Caco-2 (cell line): ENCODE measurements at places on chromosomes 11 and 22. TPM values are rescaled to one million over a fixed set of nuclear protein-coding genes. Genes with fewer than 3 reads are reported as not detected.
A peak's percentile ranks its signal among the peaks of the same experiment; 100 is the strongest.

IRAG1 gene
- 0.35 and 0.64 TPM in 2 replicates for total RNA-seq

- no peaks in the 10 kb centered on the region; the same call in 1 of the 2 replicates for H3K27me3 ChIP-seq
- H3K4me1 ChIP-seq = 0 out of 2 replicates have a peak, but pooled peaks cover 4% of the 10 kb centered on the region
- no peak for DNase-seq
- no peak overlapping the region for H3K4me3 ChIP-seq
- H3K27ac ChIP-seq = no peak overlapping the region
Measured at GRCh38 chr11:57432149-57432561, 5.2 kb upstream of the SLC43A3 start.

POU2AF2 gene
- total RNA-seq = not detected in 2 replicates

DNA sequence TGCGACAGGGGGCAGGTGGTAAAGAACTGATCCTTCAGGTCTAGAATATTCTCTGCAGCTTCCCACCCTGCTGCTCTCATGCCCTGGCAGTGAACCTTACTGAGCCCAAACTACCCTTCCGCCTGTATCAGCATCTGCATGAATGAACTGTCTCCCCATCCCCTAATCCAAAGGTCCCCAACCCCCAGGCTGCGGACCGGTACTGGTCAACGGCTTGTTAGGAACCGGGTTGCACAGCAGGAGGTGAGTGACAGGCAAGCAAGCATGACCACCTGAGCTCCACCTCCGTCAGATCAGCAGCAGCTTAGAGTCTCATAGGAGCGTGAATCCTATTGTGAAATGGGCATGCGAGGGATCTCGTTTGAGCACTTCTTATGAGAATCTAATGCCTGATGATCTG lies 58.2 kb upstream of the LMO1 start:
- H3K27ac ChIP-seq = no peak overlapping the region
- no peak for DNase-seq
- no peak overlapping the region for H3K4me3 ChIP-seq
- no peaks in the 10 kb centered on the region; the same call in none of the 2 replicates for H3K27me3 ChIP-seq
- H3K36me3 ChIP-seq = no peaks in the 10 kb centered on the region

- peak; percentile 35 for DNase-seq
- no peak overlapping the region for H3K27ac ChIP-seq
- no peaks in the 10 kb centered on the region for H3K36me3 ChIP-seq
- H3K27me3 ChIP-seq = no peaks in the 10 kb centered on the region
- H3K4me1 ChIP-seq = no peaks in the 10 kb centered on the region
Measured at GRCh38 chr22:48757985-48758561, 1069.6 kb downstream of the BRD1 start.

DNA sequence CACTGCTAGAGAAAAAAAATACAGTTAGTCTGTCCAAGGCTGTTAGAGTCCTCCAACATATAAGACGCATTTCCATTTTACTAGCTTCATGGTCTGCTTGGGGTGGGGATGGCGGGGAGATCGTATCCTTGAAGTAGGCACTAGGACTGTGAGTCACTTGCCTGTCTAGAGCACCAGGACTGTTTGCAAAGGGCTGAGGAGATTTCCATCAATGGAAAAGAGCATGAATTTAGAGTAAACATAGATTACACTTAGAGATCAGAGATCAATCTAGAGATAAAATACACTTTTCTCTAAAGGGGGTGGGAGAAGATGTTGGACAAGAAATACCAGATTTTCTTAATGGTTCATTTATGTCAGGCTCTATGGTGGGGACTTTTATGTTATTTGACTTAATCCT lies 1.7 kb upstream of the MS4A7 start:
- DNase-seq = no peak
- no peak overlapping the region for H3K4me3 ChIP-seq
- H3K4me1 ChIP-seq = peaks cover 7% of the 10 kb centered on the region
- H3K27ac ChIP-seq = no peak overlapping the region
- H3K27me3 ChIP-seq = no peaks in the 10 kb centered on the region

GRCh38 chr22:17492247-17492646 lies 71.1 kb upstream of the SLC25A18 start:
- no peaks in the 10 kb centered on the region for H3K27me3 ChIP-seq
- H3K36me3 ChIP-seq = no peaks in the 10 kb centered on the region
- no peaks in the 10 kb centered on the region for H3K4me1 ChIP-seq
- H3K4me3 ChIP-seq = no peak overlapping the region
- H3K27ac ChIP-seq = no peak overlapping the region
- no peak for DNase-seq

- no peak overlapping the region for H3K27ac ChIP-seq
- no peak for DNase-seq
- peaks cover 19% of the 10 kb centered on the region for H3K4me1 ChIP-seq
- no peaks in the 10 kb centered on the region for H3K36me3 ChIP-seq
- H3K4me3 ChIP-seq = no peak overlapping the region
Measured at GRCh38 chr22:46366327-46366731, 30.8 kb downstream of the TRMU start.

- H3K27me3 ChIP-seq = no peaks in the 10 kb centered on the region
- no peak overlapping the region for H3K27ac ChIP-seq
- DNase-seq = peak; percentile 15
- H3K36me3 ChIP-seq = no peaks in the 10 kb centered on the region
Measured at GRCh38 chr22:44195189-44195871, 14.6 kb downstream of the PARVG start.

DNA sequence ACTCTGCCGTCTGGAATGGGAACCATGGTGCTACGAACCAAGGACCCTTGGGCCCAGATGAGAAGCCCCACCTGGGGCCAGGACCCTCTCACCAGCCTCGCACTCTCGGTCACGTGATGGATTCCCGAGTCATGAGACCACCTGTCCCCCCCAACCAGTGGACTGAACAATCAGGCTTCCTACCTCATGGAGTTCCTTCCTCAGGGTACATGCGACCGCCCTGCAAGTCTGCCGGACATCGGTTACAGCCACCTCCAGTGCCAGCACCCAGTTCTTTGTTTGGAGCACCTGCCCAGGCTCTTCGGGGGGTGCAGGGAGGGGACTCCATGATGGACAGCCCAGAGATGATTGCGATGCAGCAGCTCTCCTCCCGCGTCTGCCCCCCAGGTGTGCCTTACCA lies 20.8 kb upstream of the SLC25A18 start:
- H3K27ac ChIP-seq = no peak overlapping the region
- H3K27me3 ChIP-seq = no peaks in the 10 kb centered on the region
- DNase-seq = no peak
- peaks cover 20% of the 10 kb centered on the region for H3K4me1 ChIP-seq

FOSL1 gene
- 2.7 and 3.9 TPM in 2 replicates for total RNA-seq

DNA sequence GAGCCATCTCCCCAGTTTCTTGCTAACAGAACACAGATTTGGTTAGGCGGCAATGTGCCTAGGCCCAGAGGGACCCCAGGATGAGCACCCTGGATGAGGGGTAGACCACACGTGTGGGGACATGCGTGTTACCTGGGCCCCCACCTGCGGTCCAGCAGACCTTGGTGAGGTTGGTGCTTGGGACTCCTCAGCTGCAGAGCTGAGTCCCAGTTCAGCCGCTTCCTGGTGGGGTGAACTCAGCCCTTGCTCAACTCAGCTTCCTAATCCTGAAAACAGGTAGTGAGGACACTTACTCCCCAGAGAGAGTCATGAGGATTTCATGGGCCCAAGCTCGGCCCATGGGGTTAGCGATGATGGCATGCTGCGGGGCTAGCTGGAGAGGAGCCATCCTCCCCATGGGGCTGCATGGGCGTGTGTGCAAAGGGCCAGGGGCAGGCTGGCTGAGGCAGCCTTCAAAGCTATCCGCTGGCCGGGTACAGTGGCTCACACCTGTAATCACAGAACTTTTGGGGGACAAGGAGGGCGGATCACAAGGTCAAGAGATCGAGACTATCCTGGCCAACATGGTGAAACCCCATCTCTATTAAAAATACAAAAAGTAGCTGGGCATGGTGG lies 46.9 kb upstream of the SHISAL1 start:
- H3K4me1 ChIP-seq = no peaks in the 10 kb centered on the region
- no peaks in the 10 kb centered on the region for H3K27me3 ChIP-seq
- no peak overlapping the region for H3K27ac ChIP-seq
- no peaks in the 10 kb centered on the region for H3K36me3 ChIP-seq
- no peak overlapping the region for H3K4me3 ChIP-seq

DNA sequence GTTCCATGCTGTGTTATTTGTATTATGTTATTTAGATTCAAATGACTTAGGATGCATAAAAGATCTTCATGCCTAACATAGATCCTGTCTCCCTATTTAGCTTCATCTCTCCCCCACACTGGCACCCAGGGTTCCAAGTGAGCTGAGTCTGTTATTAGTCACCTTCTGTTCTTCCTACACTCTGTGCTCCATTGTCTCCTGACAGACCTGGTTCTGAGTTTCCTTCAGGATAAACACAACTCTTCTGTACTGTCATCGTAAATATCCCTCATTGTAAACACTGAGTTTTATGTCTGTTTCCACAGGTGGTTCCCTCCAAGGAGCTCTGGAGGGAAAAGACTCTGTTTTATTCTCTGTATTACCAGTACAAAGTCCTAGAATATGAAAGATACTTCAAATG lies 8.7 kb downstream of the MMP26 start:
- no peak overlapping the region for H3K27ac ChIP-seq
- no peaks in the 10 kb centered on the region for H3K4me1 ChIP-seq
- DNase-seq = no peak

GRCh38 chr11:126808836-126809235 lies 191.7 kb downstream of the KIRREL3 start:
- no peaks in the 10 kb centered on the region for H3K4me1 ChIP-seq
- no peak for DNase-seq
- H3K27me3 ChIP-seq = no peaks in the 10 kb centered on the region; the same call in 1 of the 2 replicates

- no peaks in the 10 kb centered on the region for H3K36me3 ChIP-seq
- H3K4me3 ChIP-seq = no peak overlapping the region
- no peak overlapping the region for H3K27ac ChIP-seq
- H3K27me3 ChIP-seq = no peaks in the 10 kb centered on the region
- no peaks in the 10 kb centered on the region for H3K4me1 ChIP-seq
Measured at GRCh38 chr11:95556342-95557163, 233.0 kb downstream of the FAM76B start.

- H3K4me3 ChIP-seq = no peak overlapping the region
- no peaks in the 10 kb centered on the region for H3K4me1 ChIP-seq
- no peaks in the 10 kb centered on the region for H3K36me3 ChIP-seq
- H3K27me3 ChIP-seq = no peaks in the 10 kb centered on the region
- DNase-seq = no peak
- H3K27ac ChIP-seq = no peak overlapping the region
Measured at GRCh38 chr11:84019571-84020194, 733.5 kb upstream of the CCDC90B start.

DNA sequence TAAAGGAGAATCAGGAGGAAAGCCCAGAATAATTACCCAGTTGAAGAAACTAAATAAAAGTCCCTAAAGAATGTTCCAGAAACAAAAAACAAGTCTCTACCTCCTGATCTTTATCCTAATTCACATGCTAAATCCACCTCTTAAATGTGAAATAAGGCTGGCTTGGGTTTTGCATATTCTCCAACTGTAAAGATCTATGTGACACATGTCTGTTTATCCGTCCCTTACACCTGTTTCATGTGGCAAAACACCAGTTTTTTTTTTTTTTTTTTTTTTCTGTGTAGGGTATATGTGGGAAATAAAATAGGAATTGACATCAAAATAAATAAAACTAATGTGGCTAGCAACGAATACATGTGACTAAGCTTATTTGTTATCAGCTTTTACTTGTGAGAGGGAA lies 70.5 kb downstream of the NARS2 start:
- DNase-seq = no peak
- H3K27me3 ChIP-seq = no peaks in the 10 kb centered on the region
- no peaks in the 10 kb centered on the region for H3K4me1 ChIP-seq
- H3K36me3 ChIP-seq = no peaks in the 10 kb centered on the region

GRCh38 chr22:45758603-45759002 lies 87.0 kb downstream of the ATXN10 start:
- H3K27ac ChIP-seq = no peak overlapping the region
- H3K36me3 ChIP-seq = peaks cover 2% of the 10 kb centered on the region; the same call in 1 of the 2 replicates
- H3K4me3 ChIP-seq = no peak overlapping the region
- no peak for DNase-seq

- no peaks in the 10 kb centered on the region for H3K27me3 ChIP-seq
- H3K4me3 ChIP-seq = no peak overlapping the region
- H3K27ac ChIP-seq = peak overlapping the region; percentile 10
- H3K36me3 ChIP-seq = no peaks in the 10 kb centered on the region
Measured at GRCh38 chr11:108733479-108734116, 68.7 kb downstream of the DDX10 start.

- no peak overlapping the region for H3K4me3 ChIP-seq
- DNase-seq = no peak
- no peaks in the 10 kb centered on the region for H3K27me3 ChIP-seq
- H3K27ac ChIP-seq = peak overlapping the region; percentile 24
Measured at GRCh38 chr11:93849201-93849600, 1.2 kb downstream of the VSTM5 start.

DNA sequence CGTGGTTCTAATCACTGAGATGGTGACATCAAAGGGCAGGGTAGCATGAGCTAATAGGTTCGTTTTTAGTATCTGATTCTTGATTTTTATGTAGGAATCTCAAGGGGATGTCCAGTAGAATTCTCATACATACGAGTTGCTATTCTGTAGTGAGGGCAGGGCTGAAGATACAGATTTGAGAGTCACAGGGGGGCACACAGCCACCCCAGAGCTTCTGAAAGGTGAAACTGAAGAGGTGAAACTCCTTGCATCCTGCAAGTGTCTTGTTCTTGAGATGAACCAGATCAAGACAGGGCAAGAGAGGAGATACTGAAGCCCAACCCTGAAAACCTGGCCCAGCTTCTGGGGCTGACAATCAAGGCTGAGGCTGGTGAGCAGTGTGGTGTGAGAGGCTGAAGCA lies 35.6 kb upstream of the TMEM123 start:
- H3K4me3 ChIP-seq = no peak overlapping the region
- no peak overlapping the region for H3K27ac ChIP-seq
- H3K36me3 ChIP-seq = no peaks in the 10 kb centered on the region
- DNase-seq = no peak
- H3K4me1 ChIP-seq = peaks cover 5% of the 10 kb centered on the region
- no peaks in the 10 kb centered on the region for H3K27me3 ChIP-seq

DNA sequence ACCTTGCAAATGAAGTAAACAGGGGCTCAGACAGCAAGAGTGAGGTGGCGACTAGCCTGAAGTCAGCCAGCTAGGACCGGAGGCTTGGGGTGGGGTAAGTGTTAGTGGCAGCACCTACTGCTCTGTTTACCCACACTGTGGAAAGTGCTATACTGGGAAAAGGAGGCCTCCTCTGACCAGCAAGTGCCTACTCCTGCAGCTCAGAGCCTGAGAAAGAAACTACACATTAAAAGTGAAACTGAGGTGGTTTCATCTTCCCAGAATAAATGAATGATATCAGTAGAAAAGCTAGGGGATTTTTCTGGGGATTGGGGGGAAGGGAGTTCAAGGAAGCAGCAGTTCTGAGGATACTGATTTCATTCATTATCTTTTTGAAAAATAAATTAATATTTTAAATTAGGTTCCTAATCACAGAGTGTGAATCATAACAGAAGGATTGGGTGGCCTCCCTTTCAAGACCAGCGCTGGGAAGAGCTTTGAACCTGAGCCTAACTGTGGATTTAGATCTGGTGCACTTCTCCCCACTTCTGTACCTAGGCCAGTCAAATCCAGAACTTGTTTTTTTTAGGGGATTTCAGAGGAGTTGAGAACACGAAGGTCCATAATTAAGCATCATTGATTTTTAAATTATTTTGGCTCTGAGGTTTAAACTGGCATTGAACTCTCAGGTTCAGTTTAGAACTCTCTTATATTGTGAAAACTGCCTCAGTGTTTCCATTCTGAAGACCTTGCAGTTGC lies 48.1 kb upstream of the GRAMD1B start:
- no peak for DNase-seq
- H3K27ac ChIP-seq = no peak overlapping the region
- no peaks in the 10 kb centered on the region for H3K4me1 ChIP-seq
